Bronchus fibroblast of lung (primary cell): ENCODE measurements at places on chromosomes 7 and 10. TPM values are rescaled to one million over a fixed set of nuclear protein-coding genes. Genes with fewer than 3 reads are reported as not detected.

The PWWP2B gene
- total RNA-seq = 4.2 and 4.5 TPM in 2 replicates

The DYNC1I1 gene
- under 0.01 and 0.34 TPM in 2 replicates for total RNA-seq

The IMPDH1 gene
- total RNA-seq = 85.6 and 91.0 TPM in 2 replicates

The SFRP4 gene
- total RNA-seq = not detected in 2 replicates

The LRGUK gene
- total RNA-seq = under 0.01 TPM in 1 of 2 replicates, not detected in the other

The NRCAM gene
- total RNA-seq = 3.0 and 4.2 TPM in 2 replicates

The AKR1C4 gene
- total RNA-seq = not detected in 2 replicates

The ANKRD2 gene
- total RNA-seq = 0.89 and 1.0 TPM in 2 replicates

The ZRANB1 gene
- 15.3 and 15.8 TPM in 2 replicates for total RNA-seq

The ITGB8 gene
- total RNA-seq = 3.3 and 3.9 TPM in 2 replicates

The OR2A1 gene
- under 0.01 TPM in 2 replicates for total RNA-seq

The C7orf33 gene
- not detected in 2 replicates for total RNA-seq

The KLF14 gene
- not detected in 2 replicates for total RNA-seq

The TRIL gene
- total RNA-seq = 0.45 and 0.84 TPM in 2 replicates

The SUMF2 gene
- total RNA-seq = 124 and 128 TPM in 2 replicates

The RBM48 gene
- 5.7 and 7.1 TPM in 2 replicates for total RNA-seq

The CXCL12 gene
- total RNA-seq = 10.1 and 11.0 TPM in 2 replicates

The TMEM236 gene
- not detected in 2 replicates for total RNA-seq

The SOSTDC1 gene
- 0.15 and 0.17 TPM in 2 replicates for total RNA-seq

The DENND2A gene
- total RNA-seq = 3.2 and 4.3 TPM in 2 replicates

The TPST1 gene
- total RNA-seq = 31.1 and 34.0 TPM in 2 replicates

The UBN2 gene
- total RNA-seq = 0.89 and 1.3 TPM in 2 replicates

The CACNA2D1 gene
- 5.4 and 8.2 TPM in 2 replicates for total RNA-seq

The NPY4R gene
- total RNA-seq = not detected in 2 replicates

The PRR15 gene
- not detected in 2 replicates for total RNA-seq

The NOD1 gene
- total RNA-seq = 6.6 and 7.3 TPM in 2 replicates

The HOGA1 gene
- 0.67 and 1.0 TPM in 2 replicates for total RNA-seq

The CHRM2 gene
- 3.9 and 4.4 TPM in 2 replicates for total RNA-seq

The ZNF853 gene
- 4.0 and 4.8 TPM in 2 replicates for total RNA-seq

The ANKRD7 gene
- 0.67 and 0.89 TPM in 2 replicates for total RNA-seq

The VPS26A gene
- total RNA-seq = 12.6 and 15.6 TPM in 2 replicates

The CPA2 gene
- not detected in 2 replicates for total RNA-seq

The CACNB2 gene
- 2.2 and 2.7 TPM in 2 replicates for total RNA-seq

The EVX1 gene
- total RNA-seq = not detected in 2 replicates

The KIAA1217 gene
- total RNA-seq = 3.9 and 5.2 TPM in 2 replicates

The VGF gene
- total RNA-seq = 1.7 and 1.9 TPM in 2 replicates

The DDC gene
- not detected in 2 replicates for total RNA-seq

The BCCIP gene
- total RNA-seq = 48.6 and 53.5 TPM in 2 replicates

The ELFN1 gene
- total RNA-seq = 0.59 and 0.67 TPM in 2 replicates

The PRTFDC1 gene
- total RNA-seq = 23.9 and 24.5 TPM in 2 replicates

The NUTM2B gene
- total RNA-seq = 0.50 and 0.89 TPM in 2 replicates

The SCIN gene
- total RNA-seq = not detected in 2 replicates

The ACTL6B gene
- total RNA-seq = not detected in 2 replicates

The TAS2R38 gene
- total RNA-seq = not detected in 2 replicates

The PRSS1 gene
- not detected in 2 replicates for total RNA-seq

The CTNNA3 gene
- not detected in 2 replicates for total RNA-seq

The RASSF4 gene
- 6.1 and 6.5 TPM in 2 replicates for total RNA-seq

The MLXIPL gene
- total RNA-seq = 0.67 and 2.4 TPM in 2 replicates

The MYO1G gene
- under 0.01 TPM in 1 of 2 replicates, not detected in the other for total RNA-seq

The OR6V1 gene
- not detected in 2 replicates for total RNA-seq

The TMEM140 gene
- 0.59 and 0.67 TPM in 2 replicates for total RNA-seq

The FANK1 gene
- 0.59 and 0.84 TPM in 2 replicates for total RNA-seq

The TRRAP gene
- 13.1 and 14.1 TPM in 2 replicates for total RNA-seq

The OR2A5 gene
- not detected in 2 replicates for total RNA-seq

The ARHGEF5 gene
- 6.7 TPM in 2 replicates for total RNA-seq

The GNAT3 gene
- not detected in 2 replicates for total RNA-seq

The GIMAP4 gene
- not detected in 2 replicates for total RNA-seq

The SUN3 gene
- total RNA-seq = not detected in 2 replicates
